Activated CD4-positive, alpha-beta memory T cell treated with anti-CD3 and anti-CD28 coated beads for 36 hours (primary cell): ENCODE measurements at places on chromosomes 1 and 21. TPM values are rescaled to one million over a fixed set of nuclear protein-coding genes. Genes with fewer than 3 reads are reported as not detected.

Gene TXNIP
- total RNA-seq: 88.8 TPM

Gene CR1L
- total RNA-seq: not detected

Gene SPATA45
- total RNA-seq: not detected

DNA sequence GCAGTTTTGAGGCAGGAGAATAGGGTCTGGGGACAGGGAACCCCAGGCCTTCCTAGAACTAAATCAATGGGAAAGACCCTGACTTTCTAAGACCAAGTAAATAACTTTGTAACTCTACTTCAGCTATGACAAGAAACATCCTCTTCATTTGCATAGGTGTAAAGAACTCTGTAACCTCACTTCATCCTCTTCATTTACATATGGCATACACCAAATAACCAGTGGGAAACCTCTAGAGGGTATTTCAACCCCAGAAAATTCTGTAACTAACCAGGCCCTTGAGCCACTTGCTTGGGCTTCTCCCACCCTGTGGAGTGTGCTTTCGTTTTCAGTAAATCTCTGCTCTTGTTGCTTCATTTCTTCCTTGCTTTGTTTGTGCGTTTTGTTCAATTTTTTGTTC lies 495.6 kb downstream of the SIPA1L2 start:
- DNase-seq: no peak

DNA sequence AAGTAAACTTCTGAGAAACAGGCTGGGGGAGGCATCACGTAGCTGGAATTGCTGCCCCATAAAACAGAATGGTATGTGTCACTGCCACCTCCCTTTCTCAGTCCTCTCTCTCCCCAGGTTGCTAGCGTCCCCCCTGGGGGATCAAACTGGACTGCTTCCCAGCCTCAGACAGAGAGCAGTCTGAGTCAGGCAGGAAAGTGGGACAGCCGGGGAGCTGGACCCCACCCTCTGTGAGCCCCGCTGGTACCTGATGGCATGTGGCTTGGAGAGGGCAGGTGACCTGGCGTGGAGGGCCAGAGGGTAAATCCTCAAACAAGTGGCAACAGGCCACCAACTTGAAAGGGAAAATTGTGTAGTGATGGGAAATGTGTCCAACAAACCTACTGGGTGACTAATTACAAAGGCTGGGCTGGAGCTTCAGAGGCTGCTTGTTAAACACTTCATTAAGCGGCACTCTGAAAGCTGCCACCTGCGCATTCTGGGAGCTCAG lies 1.0 kb upstream of the SFN start:
- no peak for DNase-seq

DNA sequence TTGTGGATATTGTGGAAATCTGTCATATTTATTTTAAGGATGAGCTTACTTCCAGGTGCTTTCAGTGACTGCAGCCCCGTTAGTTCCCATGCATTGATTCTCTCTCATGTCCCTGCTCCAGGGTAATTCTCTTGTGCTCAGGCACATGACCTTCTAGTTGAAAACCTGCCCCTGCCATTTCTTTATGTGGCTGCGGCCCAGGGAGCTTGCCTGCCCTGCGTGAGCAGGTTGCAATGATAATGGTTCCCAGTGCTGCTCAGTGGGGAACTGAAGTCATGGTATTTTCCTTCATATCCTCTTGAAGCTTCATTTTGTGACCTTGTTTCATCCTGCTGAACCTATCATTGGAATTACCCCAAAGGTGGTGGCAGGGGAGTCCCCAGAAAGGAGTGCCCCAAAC lies 229.8 kb downstream of the DISC1 start:
- no peak for DNase-seq
